ENCODE measurements at places on chromosomes 12 and 14.
A peak's percentile ranks its signal among the peaks of the same experiment; 100 is the strongest.

DNA sequence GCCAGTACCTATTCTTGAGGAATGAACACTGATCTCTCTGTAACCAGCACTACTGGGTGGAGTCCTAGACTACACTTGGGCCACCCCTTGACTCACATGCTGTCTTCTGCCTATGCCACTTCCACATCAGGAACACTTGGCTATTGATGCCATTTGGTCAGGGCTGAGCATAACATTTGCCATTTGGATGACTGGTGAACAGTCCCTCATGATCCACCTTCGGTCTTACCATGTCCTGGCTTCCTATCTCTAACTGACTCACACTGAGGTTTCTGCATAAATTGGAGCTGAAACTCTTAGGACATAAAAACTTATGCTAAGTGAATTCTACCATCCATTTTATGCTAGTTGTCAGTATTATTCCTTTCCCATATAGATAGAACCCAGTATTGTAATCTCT lies 91.7 kb upstream of the PELI2 start:
- no peak for DNase-seq

GRCh38 chr12:26666286-26666685 lies 166.7 kb downstream of the ITPR2 start:
- DNase-seq, result no peak

- peak; percentile 20 for DNase-seq
Measured at GRCh38 chr12:29148596-29148910, 525 bp upstream of the FAR2 start.

DNA sequence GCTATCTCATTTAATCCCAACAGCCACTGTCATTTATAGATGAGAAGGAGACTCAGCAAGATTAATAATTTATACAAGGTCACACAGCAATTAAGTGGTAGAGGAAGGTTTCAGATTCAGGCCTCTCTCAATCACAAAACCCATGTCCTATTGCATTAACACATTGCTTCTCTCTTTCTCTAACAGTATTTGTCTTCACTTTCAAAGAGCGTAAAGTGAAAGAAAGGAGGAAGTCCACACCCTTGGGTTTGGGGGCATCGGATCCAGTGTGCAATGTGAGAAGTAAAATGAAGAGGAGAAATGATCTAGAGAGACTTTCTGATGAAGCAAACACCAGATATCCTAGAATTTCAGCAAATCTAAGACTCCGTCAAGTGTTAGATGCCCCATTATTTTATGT lies 7.0 kb upstream of the VRK1 start:
- DNase-seq, result no peak

- DNase-seq, result no peak
Measured at GRCh38 chr12:105670672-105671071, 340.2 kb downstream of the C12orf75 start.

DNA sequence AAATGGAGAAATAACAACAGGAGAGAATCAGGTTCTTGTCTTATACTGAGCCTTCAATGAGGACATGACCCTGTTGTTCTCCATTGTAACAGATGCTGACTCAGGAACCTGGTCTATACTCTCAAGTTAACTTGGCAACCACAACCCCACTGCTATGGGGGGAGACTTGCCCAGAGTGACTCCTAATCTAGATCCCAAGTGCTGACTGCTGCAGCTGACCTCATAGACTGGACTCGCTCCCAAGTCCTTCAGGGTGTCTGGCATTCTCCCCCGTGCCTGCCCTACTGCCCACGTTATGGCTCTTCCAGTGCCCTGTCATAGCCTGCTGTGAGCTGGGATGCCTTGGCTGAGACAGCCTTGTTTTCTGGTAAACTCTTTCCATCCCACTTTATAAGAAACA lies 37.1 kb downstream of the NID2 start:
- no peak for DNase-seq

DNA sequence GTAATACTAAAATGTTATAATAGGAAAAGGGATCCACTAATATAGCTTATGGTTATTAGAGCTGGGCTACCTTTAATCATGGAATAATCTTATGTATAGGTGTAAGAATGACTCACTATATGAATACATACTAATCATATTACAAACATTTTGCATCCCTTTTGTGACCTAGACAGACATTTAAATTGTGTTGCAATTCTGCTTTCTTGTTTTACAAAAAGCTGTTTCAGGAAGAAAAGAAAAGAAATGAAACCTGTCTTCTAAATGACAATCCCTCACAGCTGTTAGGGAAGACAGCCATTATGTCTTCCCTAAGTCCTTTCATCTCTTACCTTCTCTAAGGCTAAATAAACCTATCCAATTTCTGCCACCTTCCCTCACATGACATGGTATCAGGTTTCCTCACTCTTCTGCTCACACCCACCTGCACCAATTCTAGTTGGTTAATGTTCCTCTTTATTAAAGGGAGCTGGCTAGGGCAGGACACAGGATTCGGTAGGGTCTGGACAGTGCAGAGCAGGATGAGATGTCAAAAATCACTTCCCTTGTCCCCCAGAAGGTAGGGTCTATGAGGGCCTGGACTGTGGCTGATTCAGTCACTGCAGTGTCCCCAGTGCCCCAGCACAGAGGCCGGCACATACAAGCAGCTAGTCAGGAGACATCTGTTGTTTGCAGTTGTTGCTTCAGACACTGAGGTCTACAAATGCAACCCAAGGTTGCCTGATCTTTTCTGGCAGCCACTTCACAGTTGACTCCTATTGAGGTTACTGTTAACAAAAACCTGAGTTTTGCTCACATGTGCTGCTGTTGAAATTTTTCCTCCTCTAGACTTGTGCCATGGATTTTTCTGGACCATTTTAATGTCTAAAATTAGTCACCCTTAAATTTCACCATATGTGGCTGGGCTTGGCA lies 3.7 kb downstream of the DHRS7 start:
- peak; percentile 27 for DNase-seq

DNA sequence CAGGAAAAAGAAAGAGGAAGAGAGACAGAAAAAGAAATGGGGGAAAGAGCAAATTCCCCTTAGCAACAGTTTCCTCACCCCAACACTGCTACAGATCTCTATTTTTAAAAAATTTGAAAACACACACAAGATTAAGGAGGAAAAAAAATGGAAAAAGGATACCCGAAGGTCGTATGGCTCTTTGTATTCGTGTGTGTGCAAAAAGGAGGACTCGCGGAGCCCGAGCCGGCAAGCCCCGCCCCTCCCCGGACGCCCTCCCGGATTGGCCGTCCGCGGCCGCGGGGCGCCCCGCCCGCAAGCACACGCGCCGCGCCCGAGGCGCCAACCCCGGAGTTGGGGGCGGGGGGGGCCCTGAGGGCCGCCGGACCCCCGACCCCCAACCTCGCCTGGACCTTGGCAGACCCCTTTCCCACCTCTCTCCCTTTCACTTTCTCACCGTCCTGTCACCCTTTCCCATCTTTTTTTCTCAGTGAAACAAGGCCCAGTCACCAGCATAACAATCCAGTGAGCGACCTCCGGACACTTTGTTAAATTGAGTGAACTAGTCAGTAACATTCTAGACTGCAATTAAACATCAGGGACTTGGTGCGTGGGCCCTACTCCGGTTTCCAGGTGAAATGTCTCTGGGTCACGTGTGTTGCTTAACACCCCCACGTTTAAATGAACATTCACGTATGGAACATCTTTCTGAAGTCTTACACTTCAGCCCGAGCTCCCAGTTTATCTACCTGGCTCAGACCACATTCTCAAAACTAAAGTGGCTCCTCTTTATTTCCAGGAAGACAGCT lies at the start of gene C14orf93:
C14orf93 (minus strand) TSS at position 205 of the 788 bp plus-strand sequence. CDS start 11,120 bp downstream, outside the sequence.
- DNase-seq, result peak; percentile 84

DNA sequence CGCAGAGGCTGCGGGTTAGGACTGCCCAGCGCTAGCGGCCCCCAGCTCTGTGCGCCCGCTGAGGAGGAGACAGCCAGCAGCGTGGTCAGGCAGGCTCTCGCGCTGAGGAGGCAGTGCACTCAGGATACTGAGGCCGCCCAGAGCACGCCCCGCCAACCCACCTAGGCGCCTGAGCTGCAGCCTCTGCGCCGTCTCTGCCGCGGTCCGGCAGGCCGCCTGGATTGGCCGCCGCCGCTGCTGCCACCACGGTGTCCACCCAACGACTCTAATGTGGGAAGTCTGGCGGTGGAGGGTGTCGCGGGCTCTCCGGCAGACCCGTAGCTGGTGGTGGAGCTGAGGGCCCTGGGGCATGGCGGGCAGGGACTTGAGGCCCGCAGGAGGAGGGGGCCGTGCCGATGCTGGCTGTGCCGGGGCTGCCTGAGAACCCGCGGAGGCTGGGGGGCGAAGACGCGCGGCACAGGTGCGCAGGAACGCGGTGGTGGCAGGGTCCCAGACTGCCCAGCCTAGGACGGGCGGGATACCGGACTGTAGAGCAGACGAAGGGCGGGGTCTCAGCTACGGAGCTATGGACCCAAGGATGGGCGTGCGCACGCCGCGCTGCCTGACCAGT lies 69.9 kb downstream of the ASCL4 start:
- no peak for DNase-seq
